ENCODE measurements at places on chromosomes 7 and 10. TPM values are rescaled to one million over a fixed set of nuclear protein-coding genes. Genes with fewer than 3 reads are reported as not detected.

The ACTL6B gene
- not detected for total RNA-seq

GRCh38 chr7:95917634-95918033 is 145.3 kb downstream of the DYNC1I1 start:
- no peak overlapping the region for H3K4me3 ChIP-seq
- no peaks in the 10 kb centered on the region for H3K36me3 ChIP-seq
- H3K27me3 ChIP-seq = no peaks in the 10 kb centered on the region
- DNase-seq = no peak
- H3K27ac ChIP-seq = no peak overlapping the region

The MMP21 gene
- total RNA-seq = not detected

DNA sequence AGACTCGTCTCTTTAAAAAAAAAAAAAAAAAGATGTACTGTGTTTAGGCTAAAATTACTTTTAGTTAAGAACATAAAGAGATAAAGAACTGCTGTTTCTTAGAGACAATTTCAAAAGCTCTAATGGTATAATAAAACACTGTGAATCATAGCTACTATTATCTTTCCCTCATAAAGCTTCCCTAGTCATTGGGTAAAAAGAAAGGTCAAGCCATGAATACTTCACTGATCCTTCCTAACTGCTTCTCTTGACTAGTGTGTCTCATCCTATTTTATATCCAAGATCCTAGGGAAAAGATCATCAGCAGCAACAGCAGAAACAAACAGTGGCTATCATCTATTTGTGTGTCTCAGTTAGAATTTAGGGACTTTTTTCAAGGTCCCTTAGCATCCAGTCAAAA is 10.5 kb downstream of the YME1L1 start:
- H3K4me1 ChIP-seq = peaks cover 4% of the 10 kb centered on the region
- H3K27ac ChIP-seq = no peak overlapping the region
- no peak overlapping the region for H3K4me3 ChIP-seq
- H3K36me3 ChIP-seq = peaks cover 22% of the 10 kb centered on the region

- H3K27ac ChIP-seq = no peak overlapping the region
- DNase-seq = no peak
- H3K4me3 ChIP-seq = no peak overlapping the region
- no peaks in the 10 kb centered on the region for H3K4me1 ChIP-seq
- H3K27me3 ChIP-seq = no peaks in the 10 kb centered on the region
Measured at GRCh38 chr7:70317356-70317755, 719.1 kb downstream of the AUTS2 start.

DNA sequence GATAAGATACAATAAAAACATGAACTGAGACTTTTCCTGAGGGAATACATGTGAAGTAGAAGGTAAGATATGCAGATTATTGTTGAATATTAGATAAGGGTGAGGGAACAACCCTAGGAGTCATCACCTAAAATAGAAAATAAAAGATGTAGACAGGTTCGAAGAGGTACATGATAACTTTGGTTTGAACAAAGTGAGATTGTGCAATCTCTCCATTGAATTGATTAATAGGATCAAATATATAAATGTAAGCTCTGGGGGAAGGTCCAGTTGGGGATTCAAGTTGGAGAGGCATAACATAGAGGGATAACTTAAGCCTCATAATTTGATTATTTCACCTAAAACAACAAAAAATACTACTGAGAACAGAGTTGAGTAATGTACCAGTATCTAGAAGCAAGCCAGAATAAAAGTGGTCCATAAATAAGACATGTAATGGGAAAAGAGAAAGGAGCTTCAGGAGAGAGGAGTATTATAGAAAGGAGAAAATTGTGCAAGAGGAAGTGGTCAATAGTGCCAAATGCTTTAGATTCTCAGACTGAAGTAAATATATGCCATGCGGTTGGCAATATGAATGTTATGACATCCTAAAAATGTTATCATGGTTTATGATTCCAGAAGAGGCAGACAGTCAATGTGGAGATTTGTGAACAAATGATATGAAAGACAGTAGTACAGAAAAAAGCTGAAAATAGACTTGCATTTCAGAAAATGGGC is 282.3 kb upstream of the CHRM2 start:
- no peaks in the 10 kb centered on the region for H3K4me1 ChIP-seq
- H3K4me3 ChIP-seq = no peak overlapping the region
- H3K27ac ChIP-seq = no peak overlapping the region
- no peak for DNase-seq
- H3K36me3 ChIP-seq = no peaks in the 10 kb centered on the region

DNA sequence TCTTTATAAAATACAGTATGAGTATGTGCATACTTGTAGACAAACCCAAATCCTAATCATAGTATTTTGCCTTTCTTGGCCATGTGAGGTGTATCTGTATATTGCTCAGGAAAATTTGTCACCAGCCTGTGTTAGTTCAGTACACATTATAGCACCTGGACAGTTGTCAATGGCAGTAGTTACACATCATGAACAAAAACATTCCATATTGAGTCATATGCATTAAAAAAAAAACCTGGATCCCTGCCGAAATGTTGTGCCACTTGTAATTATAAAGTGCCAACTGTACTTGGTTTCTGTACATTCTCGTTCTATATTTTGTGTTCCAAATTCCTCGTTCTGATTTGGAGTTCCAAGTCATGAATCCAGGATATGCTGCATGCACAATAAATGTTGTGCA is 410.4 kb downstream of the INHBA start:
- H3K27me3 ChIP-seq = no peaks in the 10 kb centered on the region
- no peak overlapping the region for H3K4me3 ChIP-seq
- no peaks in the 10 kb centered on the region for H3K36me3 ChIP-seq
- no peak for DNase-seq
- no peak overlapping the region for H3K27ac ChIP-seq

- H3K27me3 ChIP-seq = no peaks in the 10 kb centered on the region
- H3K4me1 ChIP-seq = no peaks in the 10 kb centered on the region
Measured at GRCh38 chr10:114281461-114281860, 42.4 kb downstream of the VWA2 start.

GRCh38 chr7:134513169-134513752 is 14.1 kb upstream of the AKR1B10 start:
- no peaks in the 10 kb centered on the region for H3K36me3 ChIP-seq
- peak; percentile 54 for DNase-seq
- no peak overlapping the region for H3K4me3 ChIP-seq
- H3K27ac ChIP-seq = no peak overlapping the region

GRCh38 chr10:48266528-48266927 is 8.0 kb downstream of the FRMPD2 start:
- H3K4me1 ChIP-seq = no peaks in the 10 kb centered on the region
- no peak for DNase-seq
- no peaks in the 10 kb centered on the region for H3K36me3 ChIP-seq
- no peaks in the 10 kb centered on the region for H3K27me3 ChIP-seq
- H3K4me3 ChIP-seq = no peak overlapping the region

Data from tibial nerve (tissue), 4 donors.